ENCODE measurements at places on chromosomes 1 and 21.

GRCh38 chr1:3366126-3367051, 88.1 kb upstream of the ARHGEF16 start:
- peak; percentile 18 for DNase-seq

GRCh38 chr1:19733615-19734014, 66.1 kb downstream of the TMCO4 start:
- DNase-seq: no peak

DNA sequence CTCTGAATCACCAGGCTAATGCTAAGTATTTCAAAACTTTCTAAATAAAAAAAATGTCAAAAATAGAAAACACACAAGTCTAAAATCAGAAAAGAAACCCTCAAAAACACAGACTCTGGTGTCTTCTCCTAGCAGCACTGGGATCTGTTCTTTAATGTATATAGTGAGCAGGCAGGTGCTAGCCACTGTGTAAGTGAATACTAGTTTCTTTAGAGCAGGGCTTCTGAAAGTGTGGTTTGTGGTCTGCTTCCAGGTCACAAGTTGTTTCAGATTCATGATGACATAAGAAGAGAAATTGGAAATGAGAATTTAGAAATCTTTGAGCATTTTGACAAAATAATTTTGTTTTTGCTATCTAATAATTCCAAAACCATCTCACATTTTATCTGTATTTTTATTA, 763.1 kb downstream of the USP25 start:
- no peak for DNase-seq

GRCh38 chr1:207013321-207014085, 19.1 kb downstream of the C1orf116 start:
- DNase-seq: no peak

GRCh38 chr1:112805155-112805853, 90.2 kb upstream of the PPM1J start:
- DNase-seq: no peak

GRCh38 chr1:21233490-21233889, 56.8 kb downstream of the ECE1 start:
- no peak for DNase-seq
